ENCODE measurements at places on chromosomes 1 and 21. TPM values are rescaled to one million over a fixed set of nuclear protein-coding genes. Genes with fewer than 3 reads are reported as not detected.
A peak's percentile ranks its signal among the peaks of the same experiment; 100 is the strongest.

- no peak for DNase-seq
- H3K27ac ChIP-seq = no peak overlapping the region
- H3K27me3 ChIP-seq = no peaks in the 10 kb centered on the region
- H3K4me3 ChIP-seq = no peak overlapping the region
- no peaks in the 10 kb centered on the region for H3K36me3 ChIP-seq
These were observed 131.6 kb downstream of the DMRTB1 start for GRCh38 chr1:53590531-53591515.

DNA sequence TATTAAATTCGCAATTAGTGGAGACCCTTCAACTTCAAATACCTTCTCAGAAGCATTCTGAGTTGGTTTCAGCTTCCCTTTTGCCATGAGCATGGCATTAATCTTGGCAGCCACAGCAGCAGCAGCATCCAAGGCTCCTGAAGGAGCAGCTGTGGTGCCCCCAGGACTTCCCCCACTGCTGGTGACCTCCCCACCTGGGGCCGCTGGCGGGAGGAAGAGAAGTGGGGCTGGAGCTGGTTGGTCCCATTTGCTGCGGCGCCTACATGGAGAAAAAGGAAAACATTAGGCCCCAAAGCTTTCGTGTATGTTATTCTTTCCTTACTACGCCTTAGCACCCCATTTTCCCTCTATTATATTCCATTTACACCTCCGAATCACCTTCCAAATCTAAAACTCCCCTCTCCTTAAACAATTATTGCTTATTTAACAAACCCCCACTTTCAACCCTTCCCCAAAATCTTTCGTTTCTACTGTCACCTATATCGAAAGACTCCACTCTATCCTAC, 569 bp downstream of the KHDC4 start:
- H3K36me3 ChIP-seq = peaks cover 37% of the 10 kb centered on the region
- H3K27ac ChIP-seq = peak overlapping the region; percentile 95
- H3K27me3 ChIP-seq = no peaks in the 10 kb centered on the region
- DNase-seq = no peak
- H3K4me1 ChIP-seq = peaks cover 50% of the 10 kb centered on the region
- peak overlapping the region; percentile 86 for H3K4me3 ChIP-seq

DNA sequence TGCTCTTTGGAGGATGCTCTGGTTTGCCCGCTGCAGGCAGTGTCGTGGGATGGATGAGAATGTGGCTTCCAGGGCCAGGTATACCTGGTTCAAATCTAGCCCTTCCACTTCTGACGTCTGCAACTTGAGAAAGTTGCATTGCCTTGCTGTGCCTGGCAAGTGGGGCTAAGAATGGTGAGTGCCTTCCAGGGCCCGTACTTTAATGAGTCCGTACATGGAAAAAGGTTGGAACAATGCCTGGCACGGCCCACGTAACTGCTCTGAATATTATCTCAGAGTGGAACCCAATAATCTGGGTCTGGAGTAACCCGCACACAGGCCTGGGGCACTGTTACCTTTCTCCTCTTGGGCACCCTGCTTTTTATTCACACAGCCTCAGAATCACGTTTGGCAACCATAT, 146.7 kb upstream of the EDN2 start:
- H3K4me1 ChIP-seq = no peaks in the 10 kb centered on the region
- H3K4me3 ChIP-seq = no peak overlapping the region
- DNase-seq = no peak
- H3K27me3 ChIP-seq = no peaks in the 10 kb centered on the region

GRCh38 chr1:100589667-100590066, 51.7 kb downstream of the GPR88 start:
- no peak overlapping the region for H3K4me3 ChIP-seq
- DNase-seq = no peak
- H3K36me3 ChIP-seq = no peaks in the 10 kb centered on the region
- H3K27ac ChIP-seq = no peak overlapping the region

- peaks cover 10% of the 10 kb centered on the region for H3K27me3 ChIP-seq
- peaks cover 15% of the 10 kb centered on the region for H3K4me1 ChIP-seq
- DNase-seq = peak; percentile 15
- H3K27ac ChIP-seq = no peak overlapping the region
These were observed 23.6 kb downstream of the PTPRU start for GRCh38 chr1:29259802-29260441.

DNA sequence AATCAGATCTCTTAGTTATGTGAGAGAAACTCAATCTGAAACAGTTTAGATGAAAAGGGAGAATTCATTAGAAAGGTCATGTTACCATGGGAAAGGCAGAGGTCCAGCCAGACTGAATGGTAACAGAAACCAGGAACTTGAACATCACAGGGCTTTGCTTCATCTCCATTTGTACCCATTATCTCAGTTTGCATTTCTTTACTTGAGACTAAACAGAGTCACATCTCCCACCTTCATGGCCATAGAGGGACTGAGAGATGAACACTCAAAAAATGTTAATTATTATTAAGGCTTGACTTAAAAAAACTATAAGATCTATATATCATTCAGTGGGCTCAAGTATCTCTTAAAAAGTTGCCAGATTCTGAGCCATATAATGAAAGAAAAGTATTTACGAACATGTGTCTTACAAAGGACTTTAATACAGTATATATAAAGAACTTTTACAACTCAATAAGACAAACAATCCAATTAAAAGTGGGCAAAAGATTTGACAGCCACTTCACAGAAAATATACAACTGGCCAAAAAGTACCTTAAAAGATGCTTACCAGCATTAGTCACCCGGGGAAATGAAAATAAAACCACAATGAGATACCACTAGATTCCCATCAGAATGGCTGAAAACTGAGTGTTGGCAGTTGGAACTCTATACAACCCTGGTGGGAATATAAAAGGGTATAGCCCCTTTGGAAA, 13.2 kb downstream of the KYAT3 start:
- H3K4me3 ChIP-seq = no peak overlapping the region
- no peaks in the 10 kb centered on the region for H3K27me3 ChIP-seq
- no peak overlapping the region for H3K27ac ChIP-seq
- no peak for DNase-seq
- H3K4me1 ChIP-seq = peaks cover 29% of the 10 kb centered on the region

Gene CD1B
- not detected for polyA plus RNA-seq

Gene RNASEL
- 11.6 TPM for polyA plus RNA-seq

GRCh38 chr1:226825037-226825745, 45.2 kb upstream of the PSEN2 start:
- no peaks in the 10 kb centered on the region for H3K27me3 ChIP-seq
- no peaks in the 10 kb centered on the region for H3K36me3 ChIP-seq
- H3K4me3 ChIP-seq = no peak overlapping the region
- peaks cover 11% of the 10 kb centered on the region for H3K4me1 ChIP-seq
- H3K27ac ChIP-seq = no peak overlapping the region

Gene ETV3L
- not detected for polyA plus RNA-seq

GRCh38 chr21:27759820-27760219, 792.9 kb upstream of the ADAMTS5 start:
- H3K4me1 ChIP-seq = no peaks in the 10 kb centered on the region
- H3K4me3 ChIP-seq = no peak overlapping the region
- DNase-seq = no peak
- no peaks in the 10 kb centered on the region for H3K27me3 ChIP-seq
- no peaks in the 10 kb centered on the region for H3K36me3 ChIP-seq
- no peak overlapping the region for H3K27ac ChIP-seq

Gene MEGF6
- 2.4 TPM for polyA plus RNA-seq

GRCh38 chr1:169795687-169796086, 980 bp upstream of the METTL18 start:
- H3K4me3 ChIP-seq = peak overlapping the region; percentile 90
- DNase-seq = peak; percentile 2
- peak overlapping the region; percentile 93 for H3K27ac ChIP-seq

DNA sequence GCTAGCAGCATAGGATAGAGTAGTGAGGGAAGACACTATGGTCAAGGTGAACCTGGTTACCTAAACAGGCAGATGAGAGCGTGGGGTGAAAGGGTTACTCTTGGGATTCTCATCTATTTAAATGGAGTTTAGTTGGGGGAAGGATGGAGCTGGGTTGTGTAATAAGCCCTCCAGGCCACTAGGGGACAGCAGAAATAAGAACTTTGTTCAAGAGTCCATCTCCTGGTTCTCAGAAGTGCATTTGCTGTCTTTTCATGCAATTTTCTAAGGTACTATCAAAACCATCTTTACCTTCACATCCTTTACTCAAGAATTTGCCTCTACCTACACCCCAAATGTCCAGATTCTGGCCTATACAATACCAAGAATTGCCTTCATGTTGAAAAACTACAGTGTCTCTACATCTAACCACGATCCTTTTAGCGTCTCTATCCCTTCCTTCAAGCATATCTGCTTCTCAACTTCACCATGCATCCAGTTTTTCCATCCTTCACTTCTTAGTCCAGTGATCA, 28.0 kb downstream of the SLAMF1 start:
- DNase-seq = peak; percentile 58
- no peak overlapping the region for H3K27ac ChIP-seq
- H3K4me1 ChIP-seq = peaks cover 86% of the 10 kb centered on the region
- H3K36me3 ChIP-seq = peaks cover 32% of the 10 kb centered on the region

- no peak for DNase-seq
- no peaks in the 10 kb centered on the region for H3K27me3 ChIP-seq
- no peak overlapping the region for H3K27ac ChIP-seq
- no peak overlapping the region for H3K4me3 ChIP-seq
- H3K36me3 ChIP-seq = no peaks in the 10 kb centered on the region
These were observed 7.6 kb upstream of the LBR start for GRCh38 chr1:225435487-225435886.

DNA sequence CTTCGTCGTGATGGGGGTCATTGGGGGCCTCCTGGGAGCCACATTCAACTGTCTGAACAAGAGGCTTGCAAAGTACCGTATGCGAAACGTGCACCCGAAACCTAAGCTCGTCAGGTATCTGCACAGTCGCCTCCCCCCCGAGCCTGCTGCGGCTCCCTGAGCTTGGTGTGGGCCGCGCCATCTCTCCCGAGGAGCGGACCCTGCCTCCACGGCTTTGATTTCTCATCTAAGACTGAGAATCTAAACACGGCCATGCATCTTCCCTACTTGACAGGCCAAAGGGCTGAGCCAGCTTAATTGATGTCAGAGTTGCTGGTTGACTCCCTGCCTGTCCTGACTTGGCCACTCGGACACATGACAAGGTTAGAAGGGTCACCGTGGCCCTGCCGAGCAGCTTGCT, 19.1 kb downstream of the NPPA start:
- H3K4me1 ChIP-seq = no peaks in the 10 kb centered on the region
- H3K36me3 ChIP-seq = peaks cover 29% of the 10 kb centered on the region
- no peak for DNase-seq
- no peak overlapping the region for H3K27ac ChIP-seq
- H3K4me3 ChIP-seq = no peak overlapping the region
- no peaks in the 10 kb centered on the region for H3K27me3 ChIP-seq

GRCh38 chr1:191804311-191804710, 354.0 kb upstream of the RGS18 start:
- no peaks in the 10 kb centered on the region for H3K4me1 ChIP-seq
- no peak overlapping the region for H3K4me3 ChIP-seq
- no peaks in the 10 kb centered on the region for H3K36me3 ChIP-seq
- H3K27ac ChIP-seq = no peak overlapping the region

Gene SPRR2E
- not detected for polyA plus RNA-seq

DNA sequence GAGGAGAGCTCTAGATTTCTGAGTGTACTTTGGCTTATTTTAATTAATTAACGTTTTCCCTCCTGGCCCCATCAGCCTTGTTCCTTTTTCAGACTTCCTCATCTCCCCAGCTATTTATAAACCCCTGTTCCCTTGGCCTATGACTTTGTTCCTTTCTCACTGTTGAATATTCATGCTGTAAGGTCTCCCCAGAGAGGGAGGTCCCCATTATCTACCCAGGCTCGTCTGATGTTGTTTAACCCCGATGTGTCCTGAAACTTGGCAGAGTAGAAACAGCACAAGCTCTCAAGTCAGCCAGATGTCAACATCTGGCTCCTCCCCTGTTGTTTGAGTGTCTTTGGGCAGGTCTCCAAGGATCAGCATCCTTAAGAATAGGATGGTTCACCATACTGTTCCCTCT, 153.6 kb downstream of the HIVEP3 start:
- DNase-seq = no peak
- H3K27me3 ChIP-seq = no peaks in the 10 kb centered on the region
- no peak overlapping the region for H3K27ac ChIP-seq
- H3K36me3 ChIP-seq = no peaks in the 10 kb centered on the region
- no peaks in the 10 kb centered on the region for H3K4me1 ChIP-seq
- H3K4me3 ChIP-seq = no peak overlapping the region

- H3K27ac ChIP-seq = no peak overlapping the region
- no peak for DNase-seq
- no peak overlapping the region for H3K4me3 ChIP-seq
- H3K4me1 ChIP-seq = no peaks in the 10 kb centered on the region
- no peaks in the 10 kb centered on the region for H3K36me3 ChIP-seq
- H3K27me3 ChIP-seq = no peaks in the 10 kb centered on the region
These were observed 315.0 kb upstream of the NRIP1 start for GRCh38 chr21:15379776-15380175.

DNA sequence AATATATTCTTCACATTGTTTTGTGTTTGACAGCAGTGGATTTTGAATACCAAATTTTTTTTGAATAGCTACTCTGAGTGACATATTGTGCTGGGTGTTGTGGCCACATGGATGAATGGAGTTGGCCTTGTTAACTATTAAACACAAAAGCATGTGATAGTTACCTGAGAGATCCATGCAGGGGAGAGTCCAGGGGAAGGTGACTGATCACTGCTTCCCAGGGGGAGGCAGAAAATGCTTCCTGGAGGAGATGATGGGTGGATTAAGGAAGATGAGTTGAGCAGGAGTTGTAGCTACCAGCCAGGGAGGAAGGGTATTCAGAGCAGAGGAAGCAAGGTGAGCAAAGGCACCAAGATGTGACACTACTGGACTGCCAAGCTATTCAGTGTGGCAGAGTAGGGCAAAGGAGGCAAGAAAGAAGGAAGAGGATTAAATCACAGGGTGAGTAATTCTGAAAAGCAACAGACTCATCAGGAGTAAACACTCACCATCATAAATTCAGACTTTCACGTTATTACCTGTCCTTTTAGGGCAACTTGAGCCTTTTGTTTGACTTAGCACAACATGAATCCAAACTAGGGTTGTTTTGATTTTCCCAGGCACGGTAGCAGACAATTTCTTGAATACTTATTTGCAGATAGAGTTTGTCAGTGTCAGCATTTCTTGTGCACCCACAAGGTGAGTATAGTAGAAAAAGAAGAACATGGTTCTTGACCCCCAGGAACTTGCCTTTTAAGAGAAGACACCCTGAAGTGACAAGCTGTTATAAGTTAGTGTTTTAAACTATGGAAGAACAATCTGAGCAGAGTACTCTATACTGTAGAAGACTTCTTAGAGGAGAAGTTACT, 4.2 kb downstream of the CD46 start:
- no peak overlapping the region for H3K27ac ChIP-seq
- DNase-seq = no peak
- peaks cover 24% of the 10 kb centered on the region for H3K36me3 ChIP-seq
- no peak overlapping the region for H3K4me3 ChIP-seq
- peaks cover 43% of the 10 kb centered on the region for H3K4me1 ChIP-seq

DNA sequence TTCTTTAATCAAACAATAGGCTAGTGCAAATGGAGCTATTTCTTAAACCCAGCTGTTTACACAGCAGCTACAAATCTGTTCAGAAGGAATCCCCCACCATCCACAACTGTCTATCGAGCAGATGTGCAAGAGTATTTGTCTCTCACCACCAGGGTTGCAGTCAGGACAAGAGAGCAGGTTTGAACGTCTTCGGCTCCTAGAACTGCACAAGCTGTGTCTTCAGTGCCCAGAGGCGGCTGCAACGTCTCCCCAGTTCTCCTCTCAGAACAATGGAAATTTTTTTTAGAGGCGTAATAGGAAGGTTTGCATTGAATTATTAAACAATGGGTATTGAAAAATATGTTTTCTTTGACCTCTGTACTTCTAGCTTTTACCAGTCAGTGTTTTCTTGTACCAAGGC, 7.3 kb downstream of the OVAAL start:
- H3K27ac ChIP-seq = no peak overlapping the region
- H3K4me3 ChIP-seq = no peak overlapping the region
- no peaks in the 10 kb centered on the region for H3K4me1 ChIP-seq
- H3K27me3 ChIP-seq = no peaks in the 10 kb centered on the region

Gene OPTC
- polyA plus RNA-seq = not detected

All from CD4-positive, alpha-beta memory T cell (primary cell).